Activated CD8-positive, alpha-beta memory T cell treated with anti-CD3 and anti-CD28 coated beads for 36 hours (primary cell): ENCODE measurements at places on chromosomes 6 and 20. TPM values are rescaled to one million over a fixed set of nuclear protein-coding genes. Genes with fewer than 3 reads are reported as not detected.

The ID4 gene
- not detected for total RNA-seq

The MYB gene
- 29.1 TPM for total RNA-seq

The TP53TG5 gene
- not detected for total RNA-seq

The LINC00237 gene
- total RNA-seq, result not detected

The EGFL8 gene
- 12.3 TPM for total RNA-seq

The CLDN20 gene
- total RNA-seq, result not detected

The LHFPL5 gene
- total RNA-seq, result not detected

The RSPO3 gene
- total RNA-seq, result not detected

The CLVS2 gene
- total RNA-seq, result not detected
